ENCODE measurements at places on chromosomes 1 and 21.

GRCh38 chr1:82386365-82387011, 585.8 kb downstream of the ADGRL2 start:
- DNase-seq = no peak

DNA sequence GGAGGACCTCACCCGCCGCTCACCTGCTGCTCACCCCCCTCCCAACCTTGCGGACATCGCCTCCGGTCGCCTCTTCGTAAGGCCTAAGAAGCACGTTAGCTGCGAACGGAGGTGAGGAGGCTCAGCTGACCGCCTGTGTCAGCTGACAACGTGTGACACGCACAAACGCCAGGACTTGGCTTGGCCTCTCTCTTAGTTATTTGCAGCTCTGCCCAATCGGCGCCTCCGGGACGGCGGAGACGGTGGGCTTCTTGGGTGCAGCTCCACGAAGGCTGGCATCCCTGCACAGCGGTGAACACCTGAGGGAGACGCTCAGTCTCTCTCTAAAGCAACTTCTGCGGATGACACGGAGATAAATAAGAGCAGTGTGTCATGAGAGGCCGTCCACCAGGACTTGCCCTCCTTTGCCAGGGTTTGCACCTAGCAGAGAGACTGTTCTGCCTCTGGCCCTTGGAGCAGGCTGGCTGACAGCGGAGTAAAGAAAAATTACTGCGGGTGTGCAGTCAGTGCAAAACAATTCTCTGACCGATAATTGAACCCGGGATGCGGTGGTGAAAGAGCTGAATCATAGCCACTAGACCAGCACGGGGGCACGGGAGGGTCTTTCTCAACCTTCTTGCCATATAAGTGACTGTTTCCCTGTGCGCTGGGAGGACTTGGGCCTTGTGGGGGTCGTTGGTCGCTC, 318.9 kb downstream of the FAM72C start:
- no peak for DNase-seq

GRCh38 chr1:1889090-1889750, 1.7 kb downstream of the GNB1 start:
- no peak for DNase-seq

GRCh38 chr1:229479660-229480399, 28.3 kb downstream of the NUP133 start:
- DNase-seq = no peak

- DNase-seq = no peak
These were observed 64.1 kb upstream of the ACOT11 start for GRCh38 chr1:54483875-54484437.

DNA sequence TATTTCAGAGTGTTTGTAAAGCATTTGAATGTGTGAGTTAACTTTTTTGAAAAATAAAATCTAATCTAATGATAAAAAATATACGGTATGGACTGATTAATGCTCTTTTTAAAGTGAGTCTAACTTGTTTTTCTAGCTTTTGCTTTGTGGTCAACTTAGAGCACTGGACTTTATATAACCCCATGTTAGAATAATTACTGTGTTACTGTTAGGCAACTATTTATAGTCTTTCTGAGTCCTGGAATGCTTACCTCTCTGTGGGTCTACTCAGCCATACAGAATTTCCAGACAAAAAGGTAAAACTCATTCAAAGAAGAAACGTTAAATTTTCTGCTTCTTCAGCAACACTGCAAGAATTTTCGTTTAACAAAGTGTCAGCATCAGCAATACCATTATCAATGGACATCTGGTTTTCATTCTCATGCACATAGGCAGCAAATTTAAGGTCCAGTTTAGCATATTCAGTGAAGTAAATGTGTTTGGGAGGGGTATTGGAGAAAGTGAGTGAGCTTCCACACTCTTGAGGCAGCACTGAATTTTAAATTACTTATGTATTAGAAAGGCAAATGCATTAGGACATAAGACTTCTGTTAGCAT, 664.7 kb upstream of the NEGR1 start:
- no peak for DNase-seq

GRCh38 chr1:66623812-66624211, 89.9 kb downstream of the SGIP1 start:
- DNase-seq = no peak

- DNase-seq = no peak
These were observed 222.7 kb upstream of the GJB5 start for GRCh38 chr1:34532113-34532512.

DNA sequence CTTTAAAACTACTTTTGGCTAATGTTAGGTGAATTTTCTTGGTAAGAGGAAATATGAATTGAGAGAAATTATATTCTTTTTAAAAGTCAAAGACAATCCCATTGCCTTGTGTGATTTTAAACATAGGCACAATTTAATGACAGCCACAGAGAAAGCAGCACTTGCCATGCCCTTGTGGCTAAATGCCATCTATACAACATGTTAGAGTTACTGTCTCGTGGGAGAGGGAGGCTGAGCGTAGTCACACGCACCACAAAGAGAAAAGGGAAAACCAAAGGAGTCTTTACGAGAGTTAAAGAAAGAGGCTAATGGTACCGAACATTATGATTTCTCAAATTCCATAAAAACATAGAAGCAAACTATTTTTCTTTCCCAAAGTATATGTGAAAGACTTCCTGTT, 537.9 kb downstream of the PTPRC start:
- no peak for DNase-seq

DNA sequence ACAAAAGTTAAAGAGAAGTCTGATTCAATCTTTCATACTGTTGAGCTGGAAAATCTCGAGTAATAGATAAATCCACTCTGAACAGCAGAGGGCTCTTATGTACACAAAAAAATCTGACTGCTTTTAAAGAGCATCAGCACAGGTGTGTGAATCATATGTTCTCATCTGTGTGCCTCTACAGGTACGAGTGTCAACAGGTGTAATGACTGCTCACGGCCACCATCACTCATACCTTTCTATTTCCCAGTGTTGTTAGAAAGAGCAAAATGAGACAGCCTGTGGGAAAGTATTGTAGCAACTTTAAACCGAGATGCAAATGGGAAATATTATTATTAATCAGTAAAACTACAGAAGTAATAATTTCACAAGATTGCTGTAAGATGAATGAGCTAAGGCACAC, 49.0 kb upstream of the SCAF4 start:
- DNase-seq = no peak

DNA sequence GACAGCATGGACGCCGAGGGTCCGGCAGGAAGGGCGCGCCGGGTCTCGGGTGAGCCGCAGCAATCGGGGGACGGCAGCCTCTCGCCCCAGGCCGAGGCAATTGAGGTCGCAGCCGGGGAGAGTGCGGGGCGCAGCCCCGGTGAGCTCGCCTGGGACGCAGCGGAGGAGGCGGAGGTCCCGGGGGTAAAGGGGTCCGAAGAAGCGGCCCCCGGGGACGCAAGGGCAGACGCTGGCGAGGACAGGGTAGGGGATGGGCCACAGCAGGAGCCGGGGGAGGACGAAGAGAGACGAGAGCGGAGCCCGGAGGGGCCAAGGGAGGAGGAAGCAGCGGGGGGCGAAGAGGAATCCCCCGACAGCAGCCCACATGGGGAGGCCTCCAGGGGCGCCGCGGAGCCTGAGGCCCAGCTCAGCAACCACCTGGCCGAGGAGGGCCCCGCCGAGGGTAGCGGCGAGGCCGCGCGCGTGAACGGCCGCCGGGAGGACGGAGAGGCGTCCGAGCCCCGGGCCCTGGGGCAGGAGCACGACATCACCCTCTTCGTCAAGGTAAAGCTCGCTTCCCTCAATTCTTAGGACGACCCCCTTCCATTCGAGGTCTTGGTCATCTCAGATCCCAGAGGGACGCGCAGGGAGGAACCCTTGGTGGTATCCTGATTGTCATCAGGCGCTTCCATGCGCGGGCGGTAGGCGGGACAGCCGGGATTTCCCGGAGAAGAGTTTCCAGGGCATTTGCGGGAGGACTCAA, 1.6 kb downstream of the CLIC6 start:
- no peak for DNase-seq

DNA sequence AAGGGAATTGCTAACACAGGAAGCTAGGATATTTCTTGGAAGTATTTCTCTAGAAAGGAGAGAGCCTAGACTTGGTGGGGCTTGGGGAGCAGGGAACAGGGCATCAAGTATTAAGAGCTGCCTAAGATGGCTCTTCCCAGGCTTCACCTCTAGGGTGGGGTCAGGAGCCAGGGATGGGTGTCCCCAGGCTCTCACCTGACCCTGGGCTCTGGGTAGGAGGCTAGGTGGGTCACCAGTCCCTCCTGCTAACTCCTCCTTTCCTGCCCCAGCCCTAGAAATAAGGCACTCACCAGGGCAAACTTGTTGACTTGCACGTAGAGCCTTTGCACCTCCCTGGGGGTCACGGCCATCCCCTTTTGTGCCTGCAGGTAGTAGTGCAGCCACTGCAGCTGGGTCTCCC, 15.0 kb downstream of the ETNK2 start:
- DNase-seq = no peak

DNA sequence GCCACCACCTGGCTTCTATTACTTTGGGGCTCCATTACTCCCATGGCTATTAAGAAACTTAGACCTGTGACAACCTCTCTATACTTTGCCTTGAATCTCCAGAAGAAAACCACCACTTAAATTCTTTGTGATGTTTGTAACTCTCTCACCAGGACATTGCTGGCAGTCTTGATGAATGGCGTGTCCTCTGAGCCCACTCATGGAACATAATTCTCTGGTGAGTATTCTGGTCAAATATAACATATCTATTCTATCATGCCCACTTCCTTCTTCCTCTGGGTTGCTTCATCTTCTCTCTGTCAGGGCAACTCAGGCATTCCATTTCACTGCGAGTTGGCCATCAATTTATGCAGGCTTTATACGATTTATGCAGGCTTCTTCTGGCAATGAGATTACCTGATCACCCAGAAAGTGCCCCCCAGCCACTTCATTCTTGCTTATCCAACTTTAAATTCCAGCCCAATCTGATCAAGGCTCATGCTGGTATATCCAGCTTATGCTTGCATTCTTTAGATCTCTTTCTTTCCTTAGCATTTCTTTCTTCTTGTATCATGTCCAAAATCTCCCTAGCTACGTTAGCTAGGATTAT, 112.0 kb upstream of the CHRM3 start:
- no peak for DNase-seq

GRCh38 chr1:232464325-232464724, 165.6 kb downstream of the SIPA1L2 start:
- no peak for DNase-seq

- no peak for DNase-seq
These were observed 315.0 kb downstream of the PLA2G4A start for GRCh38 chr1:187143783-187144182.

GRCh38 chr1:156895927-156896326, 2.4 kb downstream of the PEAR1 start:
- no peak for DNase-seq

- DNase-seq = no peak
These were observed 34.8 kb upstream of the NPL start for GRCh38 chr1:182754543-182755314.

DNA sequence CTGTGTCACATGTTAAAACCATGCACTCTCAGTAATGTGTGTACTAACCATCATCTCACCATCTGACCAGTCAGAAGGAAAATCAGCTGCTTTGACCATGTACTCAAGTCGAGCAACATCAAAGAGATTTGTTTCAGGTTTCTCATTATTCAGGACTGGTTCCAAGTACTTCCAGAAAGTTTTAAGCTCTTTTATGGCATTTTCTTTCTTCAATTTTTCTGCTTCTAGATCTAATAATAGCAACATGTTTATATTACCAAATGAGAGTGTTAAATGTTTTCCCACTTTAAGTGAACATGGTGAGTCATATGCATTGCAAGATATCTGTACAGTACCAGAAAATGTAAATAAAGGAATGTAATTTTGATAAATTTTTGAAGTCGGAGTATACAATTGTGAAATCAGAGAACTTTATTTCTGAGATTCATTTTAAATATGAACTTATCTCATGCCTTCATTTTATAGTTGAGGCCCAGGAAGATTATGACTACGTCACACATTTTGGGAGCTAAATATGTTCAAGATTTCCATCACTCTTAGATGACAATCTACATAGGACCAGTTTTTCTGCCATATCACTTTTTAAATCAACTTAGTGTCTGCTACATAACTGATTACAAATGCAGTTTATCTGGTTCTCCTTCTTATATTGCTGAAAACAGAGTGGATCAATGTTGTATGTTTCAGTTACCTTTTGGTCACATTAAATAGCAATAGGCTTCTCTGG, 87.2 kb downstream of the SPAG17 start:
- no peak for DNase-seq

GRCh38 chr1:226650236-226650841, 88.7 kb downstream of the ITPKB start:
- DNase-seq = no peak

DNA sequence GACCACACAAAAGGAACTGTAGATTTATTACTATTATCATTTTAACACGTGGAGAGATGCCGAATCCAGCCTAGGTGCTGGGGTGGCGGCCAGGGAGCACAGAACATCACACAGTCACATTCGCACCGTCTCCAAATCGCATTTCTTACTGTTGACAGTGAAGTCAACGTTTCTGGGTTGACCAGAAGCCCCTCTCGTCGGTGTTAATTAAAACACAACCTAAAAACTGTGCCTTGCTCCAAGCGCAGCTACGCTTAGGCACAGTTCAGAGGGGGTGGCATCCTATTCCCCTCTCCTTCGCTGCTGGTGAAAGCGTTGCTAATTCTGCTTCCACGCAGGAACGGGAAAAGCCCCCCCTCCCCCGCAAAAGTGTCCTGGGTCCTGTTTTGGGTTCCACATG, 4.1 kb downstream of the RIPK4 start:
- DNase-seq = no peak

DNA sequence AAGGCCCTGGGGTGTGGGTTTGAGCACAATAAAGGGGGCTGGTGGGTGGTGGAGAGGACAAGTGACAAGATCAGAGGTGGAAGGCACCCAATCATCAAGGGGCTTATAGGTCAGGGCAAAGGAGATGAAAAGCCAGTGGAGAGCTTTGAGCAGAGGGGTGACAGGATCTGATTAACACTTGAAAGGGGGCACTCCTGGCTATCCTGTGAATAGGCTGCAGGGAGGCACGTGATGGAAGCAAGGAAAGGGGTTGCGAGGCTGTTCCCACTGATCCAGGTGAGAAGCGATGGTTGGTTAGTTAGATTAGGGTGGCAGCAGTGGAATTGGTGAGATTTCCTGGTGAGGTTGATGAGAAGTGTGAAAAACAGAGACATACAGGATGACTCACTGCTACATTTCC, 80.6 kb downstream of the WLS start:
- DNase-seq = no peak

- no peak for DNase-seq
These were observed 33.4 kb downstream of the DDX20 start for GRCh38 chr1:111789142-111789541.

GRCh38 chr1:8652467-8653046, 164.9 kb downstream of the RERE start:
- DNase-seq = no peak

- no peak for DNase-seq
These were observed 23.5 kb downstream of the SLC19A1 start for GRCh38 chr21:45518742-45519141.

GRCh38 chr1:6011161-6011945, 19.1 kb upstream of the NPHP4 start:
- DNase-seq = no peak

Measured in cortex of kidney (tissue), 1 donor.